Stimulated activated CD4-positive, alpha-beta T cell treated with anti-CD3 and anti-CD28 coated beads, Interleukin-2, amount 100 ng/mL, for 24 hours (primary cell): ENCODE measurements at places on chromosomes 7 and 10.

GRCh38 chr7:52727632-52728031, 307.8 kb upstream of the POM121L12 start:
- DNase-seq: no peak

GRCh38 chr7:86320341-86320740, 323.4 kb upstream of the GRM3 start:
- DNase-seq: no peak

GRCh38 chr10:82914655-82915136, 1039.7 kb downstream of the NRG3 start:
- DNase-seq: no peak

DNA sequence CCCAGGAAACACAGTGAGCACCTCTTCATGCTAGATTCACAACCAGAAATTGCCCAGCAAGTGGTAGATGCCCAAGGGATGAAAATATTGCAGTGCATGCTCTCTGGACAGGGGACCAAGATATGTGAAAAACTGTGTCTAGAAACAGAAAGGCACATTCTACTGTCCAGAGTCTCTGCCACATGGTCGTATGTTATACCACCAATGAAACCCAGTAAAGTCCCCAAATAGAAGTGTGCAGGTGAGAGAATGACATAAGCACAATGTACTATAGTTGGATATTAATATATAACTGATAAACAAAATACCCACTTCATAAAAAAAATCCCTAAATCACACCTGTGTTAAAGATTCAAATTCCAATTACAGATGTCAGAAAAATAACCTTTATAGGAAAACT, 43.8 kb downstream of the RASGEF1A start:
- DNase-seq: no peak
